ENCODE measurements at places on chromosomes 2 and 18. TPM values are rescaled to one million over a fixed set of nuclear protein-coding genes. Genes with fewer than 3 reads are reported as not detected.

DNA sequence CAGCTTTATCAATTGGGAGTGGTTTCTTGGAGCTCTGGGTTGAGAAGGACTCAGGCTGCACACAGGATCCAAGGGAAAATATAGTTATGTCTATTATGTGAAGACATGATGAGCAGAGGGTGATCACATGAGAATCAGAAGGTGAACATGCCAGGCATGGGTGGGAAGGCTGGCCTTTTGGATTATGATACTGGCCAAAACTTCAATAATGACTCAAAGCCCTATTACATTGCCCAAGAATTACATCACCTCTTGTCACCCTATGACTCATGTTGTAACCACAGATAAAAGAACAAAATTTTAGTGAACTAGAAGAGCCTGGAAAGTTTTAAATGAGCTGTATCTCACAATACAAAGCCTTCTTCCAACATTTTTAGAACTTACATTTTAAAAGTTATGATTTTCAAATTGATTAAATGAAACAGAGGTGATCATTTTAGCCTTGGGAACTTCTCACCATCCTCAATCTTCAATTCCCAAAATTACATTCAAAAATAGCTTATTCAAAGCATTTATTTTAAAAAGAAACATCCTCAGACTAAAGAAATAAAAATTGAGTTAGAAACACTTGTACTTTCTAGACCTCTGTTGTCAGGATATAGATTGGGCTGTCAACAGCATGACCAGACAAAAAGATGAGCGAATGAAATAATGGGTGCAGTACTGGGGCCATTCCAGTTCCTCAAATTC is 428.3 kb downstream of the MBD2 start:
- peak; percentile 89 for DNase-seq

Gene CD207
- total RNA-seq, result not detected

Gene COLEC11
- not detected for total RNA-seq

Gene CXCR2
- total RNA-seq, result 0.31 TPM
